Cerebellum (tissue), 4 donors: ENCODE measurements at places on chromosomes 1 and 21.

DNA sequence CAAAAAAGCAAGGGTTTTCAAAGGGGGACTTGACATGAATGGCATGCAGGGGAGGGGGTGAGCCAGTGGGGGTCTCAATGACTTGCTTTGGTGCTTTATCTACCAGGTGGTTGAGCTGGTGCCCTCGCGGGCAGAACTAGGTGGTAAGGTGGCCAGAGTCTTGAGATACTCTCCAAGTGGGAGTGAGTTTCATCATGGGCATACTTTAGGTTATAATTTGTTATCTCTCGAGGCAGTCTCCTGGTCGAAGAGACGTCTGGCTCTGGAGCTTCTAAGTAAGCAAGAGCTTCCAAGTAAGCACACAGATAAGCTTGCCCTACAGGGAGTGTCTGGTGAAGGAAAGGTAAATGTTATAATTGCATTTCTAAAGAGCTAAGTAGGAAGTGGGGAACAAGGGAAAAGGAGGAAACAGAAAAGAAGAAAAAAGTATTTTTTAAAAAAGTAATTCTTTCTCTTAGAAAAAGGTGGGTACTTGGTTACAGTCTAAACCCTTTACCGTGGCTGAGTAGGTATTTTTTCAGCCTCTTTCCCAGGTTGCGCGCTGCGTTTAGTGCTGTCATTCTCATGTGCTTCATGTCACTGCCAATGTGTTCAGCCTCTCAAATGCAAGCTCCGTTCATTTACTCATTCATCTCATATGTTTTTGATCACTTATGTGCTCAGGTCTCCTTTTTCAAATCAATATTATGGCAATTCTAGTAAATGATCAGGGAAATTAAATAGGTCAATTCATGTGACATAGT, 31.6 kb upstream of the DNAJC6 start:
- DNase-seq, result no peak

- no peak for DNase-seq
These were observed 359 bp downstream of the LRRC3 start for GRCh38 chr21:44455524-44456213.

DNA sequence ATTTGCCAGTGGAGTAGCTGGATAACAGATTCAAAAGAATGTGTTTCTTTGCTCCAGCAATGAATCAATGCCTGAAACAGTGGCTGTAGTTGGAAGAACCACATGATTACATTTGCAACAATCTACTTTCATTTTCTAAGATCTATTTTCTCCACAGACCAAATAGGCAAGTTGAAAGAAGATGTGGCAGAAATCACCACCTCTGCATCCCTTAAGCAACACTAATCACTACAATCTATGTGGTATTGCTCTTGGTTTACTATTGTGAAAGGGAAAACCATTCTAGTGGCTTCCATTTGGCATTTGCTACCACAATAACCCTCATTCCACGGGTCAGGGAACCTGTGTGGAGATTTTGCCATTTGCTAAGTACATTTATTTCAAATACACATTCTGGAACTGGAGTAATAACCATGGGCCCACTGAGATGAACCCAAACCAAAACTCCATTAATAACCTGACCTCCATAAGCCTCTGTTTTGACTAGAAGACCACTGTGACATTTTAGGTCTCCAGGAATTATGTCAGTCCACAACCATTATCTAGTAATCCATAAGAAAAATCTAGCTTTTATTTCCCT, 66.3 kb downstream of the C1orf185 start:
- DNase-seq, result no peak

DNA sequence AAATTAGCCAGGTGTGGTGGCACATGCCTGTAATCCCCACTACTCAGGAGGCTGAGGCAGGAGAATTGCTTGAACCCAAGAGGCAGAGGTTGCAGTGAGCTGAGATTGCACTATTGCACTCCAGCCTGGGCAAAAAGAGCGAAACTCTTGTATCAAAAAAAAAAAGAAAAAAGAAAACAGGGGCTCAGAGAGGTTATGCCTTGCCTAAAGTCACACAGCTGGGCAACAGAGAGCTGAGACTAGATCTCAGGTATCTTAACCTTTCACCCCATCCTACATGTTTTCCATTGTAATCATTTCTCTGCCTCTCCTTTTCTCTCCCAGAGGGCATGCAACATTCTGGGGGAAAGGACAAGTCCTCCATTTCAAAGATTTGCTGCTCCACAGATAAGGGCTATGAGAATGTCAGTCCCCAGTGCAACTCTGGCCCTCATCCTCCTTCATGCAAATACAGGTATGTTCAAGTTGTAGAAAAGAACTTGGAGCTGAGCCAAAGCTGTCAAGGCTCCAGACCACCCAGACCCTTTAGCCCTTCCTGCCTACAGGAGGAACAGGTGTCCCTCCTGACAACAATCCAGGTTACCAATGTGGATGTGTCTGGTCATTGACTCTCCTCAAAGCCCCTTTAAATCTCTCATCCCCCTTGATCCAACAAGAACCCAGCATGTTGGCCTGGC, 6.9 kb downstream of the SLC9A1 start:
- DNase-seq, result no peak
